ENCODE measurements at places on chromosomes 1 and 21.

DNA sequence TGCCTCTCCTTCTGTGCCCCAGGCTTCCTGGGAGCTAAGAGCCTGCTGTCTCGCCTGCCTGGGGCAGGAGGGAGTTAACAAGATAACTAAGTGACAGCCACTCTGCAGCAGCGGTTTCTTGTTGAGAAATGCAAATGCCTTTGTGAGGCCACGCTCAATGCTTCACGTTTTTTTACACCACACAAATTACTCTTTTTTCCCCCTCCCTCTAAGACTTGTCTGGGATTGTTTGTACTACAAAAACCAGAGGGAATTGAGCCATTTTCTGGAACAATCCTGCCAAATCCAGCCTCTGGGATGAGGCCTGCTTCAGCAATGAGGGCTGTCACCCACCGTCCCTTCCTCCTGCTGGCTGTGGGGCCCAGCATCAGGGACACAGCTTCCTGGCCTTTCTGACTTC, 119.6 kb downstream of the ACTL8 start:
- H3K4me3 ChIP-seq, result no peak overlapping the region
- no peaks in the 10 kb centered on the region for H3K36me3 ChIP-seq
- H3K27ac ChIP-seq, result no peak overlapping the region
- no peak for DNase-seq

- DNase-seq, result no peak
- no peaks in the 10 kb centered on the region for H3K27me3 ChIP-seq
- no peak overlapping the region for H3K27ac ChIP-seq
- no peak overlapping the region for H3K4me3 ChIP-seq
- peaks cover 65% of the 10 kb centered on the region for H3K4me1 ChIP-seq
Observed at GRCh38 chr1:198605406-198605805, 33.4 kb upstream of the PTPRC start.

DNA sequence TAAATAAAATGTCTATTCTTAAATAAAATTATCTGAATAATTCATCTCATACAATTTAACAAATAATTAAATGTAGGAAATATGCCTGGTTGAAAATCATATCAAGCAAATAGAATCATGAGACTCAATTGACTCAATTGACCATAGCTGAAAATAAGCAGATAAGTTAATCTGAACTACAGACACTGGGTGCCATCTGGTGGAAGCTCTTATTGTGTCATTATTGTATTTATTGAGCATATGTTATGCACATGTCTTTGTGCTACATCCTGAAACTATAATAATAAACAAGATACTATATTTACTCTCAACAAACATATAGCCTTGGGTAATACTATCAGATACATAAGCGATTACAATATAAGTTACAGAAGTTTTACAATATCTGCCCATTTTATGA, 41.0 kb downstream of the BRINP3 start:
- no peak overlapping the region for H3K27ac ChIP-seq
- no peak overlapping the region for H3K4me3 ChIP-seq
- no peaks in the 10 kb centered on the region for H3K27me3 ChIP-seq
- no peak for DNase-seq
- H3K36me3 ChIP-seq, result no peaks in the 10 kb centered on the region

DNA sequence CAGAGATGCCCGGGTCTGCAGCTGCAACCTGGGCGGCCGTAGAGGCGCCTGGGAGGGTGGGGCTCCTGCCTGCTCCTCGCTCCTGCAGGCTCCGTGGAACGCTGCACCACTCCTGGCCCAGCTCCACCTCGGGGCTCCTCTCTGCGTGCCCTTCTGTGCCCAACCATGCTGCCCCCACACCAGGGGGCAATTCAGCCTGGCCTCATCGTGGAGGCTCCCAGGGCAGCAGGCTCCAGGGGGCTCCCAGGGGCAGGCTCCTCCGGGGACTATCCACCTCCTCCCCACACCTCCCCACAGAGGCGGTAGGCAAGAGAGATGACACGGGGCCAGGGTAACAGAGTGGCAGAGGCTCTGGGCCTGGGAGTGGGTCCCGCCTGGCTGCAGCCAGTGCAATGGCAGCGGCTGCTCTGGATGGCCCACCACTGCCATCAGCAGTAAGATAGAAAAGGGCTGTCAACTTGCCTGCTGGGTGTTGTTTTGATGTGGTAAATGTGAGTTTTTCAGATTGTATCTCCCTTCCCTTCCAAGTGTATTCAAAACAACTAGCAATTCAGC, 22.4 kb upstream of the LRRC8C start:
- peaks cover 9% of the 10 kb centered on the region for H3K27me3 ChIP-seq
- peaks cover 87% of the 10 kb centered on the region for H3K4me1 ChIP-seq
- peak overlapping the region; percentile 100 for H3K27ac ChIP-seq
- DNase-seq, result peak; percentile 80

DNA sequence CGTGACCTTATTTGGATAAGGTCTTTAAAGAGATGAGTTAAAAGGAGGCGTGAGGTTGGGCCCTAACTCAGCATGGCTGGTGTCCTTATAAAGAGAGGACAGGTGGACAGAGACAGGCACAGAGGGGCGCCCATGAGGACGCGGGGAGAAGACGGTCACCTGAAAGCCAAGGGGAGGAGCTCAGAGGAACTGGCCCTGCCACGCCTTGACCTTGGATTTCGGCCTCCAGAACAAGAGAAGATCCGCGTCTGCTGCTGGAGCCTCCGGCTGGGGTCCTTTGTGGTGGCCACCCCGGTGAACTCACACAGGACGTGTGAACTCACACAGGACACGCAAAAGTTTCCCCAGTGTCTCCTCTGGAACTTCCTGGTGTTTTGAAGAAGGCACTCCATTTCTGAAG, 122.7 kb downstream of the SIK1 start:
- H3K4me1 ChIP-seq, result no peaks in the 10 kb centered on the region
- no peaks in the 10 kb centered on the region for H3K27me3 ChIP-seq
- DNase-seq, result no peak

DNA sequence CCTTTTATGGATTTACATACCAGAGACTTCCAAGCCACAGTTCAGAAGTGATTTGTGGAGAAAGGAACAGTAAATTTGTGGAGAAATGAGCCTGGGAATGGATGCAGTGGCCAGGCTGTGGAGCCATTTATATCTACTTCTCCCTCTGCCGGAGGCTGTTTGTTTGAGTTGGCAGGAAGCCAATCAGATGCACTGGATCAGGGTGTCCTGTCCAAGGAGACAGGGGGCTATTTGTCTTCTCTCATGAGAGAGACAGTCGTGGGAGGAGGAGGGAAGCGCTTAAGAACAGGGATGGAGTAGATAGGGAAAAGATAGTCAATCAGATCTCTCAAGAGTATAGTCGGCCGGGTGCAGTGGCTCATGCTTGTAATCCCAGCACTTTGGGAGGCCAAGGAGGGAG, 2.8 kb upstream of the HAPLN2 start:
- no peak for DNase-seq
- no peak overlapping the region for H3K4me3 ChIP-seq
- no peaks in the 10 kb centered on the region for H3K4me1 ChIP-seq
- no peak overlapping the region for H3K27ac ChIP-seq

DNA sequence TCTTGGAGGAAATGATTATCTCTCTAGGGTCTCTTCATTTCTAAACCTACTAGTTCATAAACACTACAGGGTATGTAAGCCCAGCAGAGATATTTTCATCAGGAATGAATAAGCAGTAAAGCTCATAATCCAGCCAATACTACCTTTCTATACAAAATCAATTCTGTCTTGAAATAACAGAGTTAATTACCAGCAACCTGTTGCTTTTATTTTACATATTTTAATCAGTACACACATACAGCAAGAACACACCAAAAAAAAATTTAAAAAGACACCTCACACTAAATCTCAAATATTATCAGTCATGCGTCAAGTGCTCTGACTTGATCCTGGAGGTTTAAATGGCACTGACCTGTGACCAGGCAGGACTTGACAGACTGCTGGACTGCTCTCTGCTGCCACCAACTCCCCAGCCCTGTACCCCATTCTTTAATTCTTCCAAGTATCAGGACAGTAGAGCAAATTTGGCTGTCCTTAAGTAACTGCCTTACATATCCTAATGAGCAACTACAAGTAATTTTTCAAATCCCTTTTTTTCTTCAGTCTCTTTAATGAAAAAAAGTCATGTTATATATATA, 98.5 kb downstream of the CDC42BPA start:
- H3K36me3 ChIP-seq, result no peaks in the 10 kb centered on the region
- H3K27ac ChIP-seq, result no peak overlapping the region
- H3K4me1 ChIP-seq, result no peaks in the 10 kb centered on the region
- DNase-seq, result no peak
- no peak overlapping the region for H3K4me3 ChIP-seq
- no peaks in the 10 kb centered on the region for H3K27me3 ChIP-seq

Measured in activated naive CD4-positive, alpha-beta T cell treated with anti-CD3 and anti-CD28 coated beads, Interleukin-2, amount 10 ng/mL, durations not matched to agents 7 days and 5 days (primary cell).